ENCODE measurements at places on chromosomes 2 and 18. TPM values are rescaled to one million over a fixed set of nuclear protein-coding genes. Genes with fewer than 3 reads are reported as not detected.

The LIPT1 gene
- 6.6 TPM for total RNA-seq

The ENOSF1 gene
- 26.8 TPM for total RNA-seq

The SLC40A1 gene
- 30.3 TPM for total RNA-seq

GRCh38 chr2:207762146-207762545 lies 7.6 kb downstream of the FZD5 start:
- DNase-seq = no peak

DNA sequence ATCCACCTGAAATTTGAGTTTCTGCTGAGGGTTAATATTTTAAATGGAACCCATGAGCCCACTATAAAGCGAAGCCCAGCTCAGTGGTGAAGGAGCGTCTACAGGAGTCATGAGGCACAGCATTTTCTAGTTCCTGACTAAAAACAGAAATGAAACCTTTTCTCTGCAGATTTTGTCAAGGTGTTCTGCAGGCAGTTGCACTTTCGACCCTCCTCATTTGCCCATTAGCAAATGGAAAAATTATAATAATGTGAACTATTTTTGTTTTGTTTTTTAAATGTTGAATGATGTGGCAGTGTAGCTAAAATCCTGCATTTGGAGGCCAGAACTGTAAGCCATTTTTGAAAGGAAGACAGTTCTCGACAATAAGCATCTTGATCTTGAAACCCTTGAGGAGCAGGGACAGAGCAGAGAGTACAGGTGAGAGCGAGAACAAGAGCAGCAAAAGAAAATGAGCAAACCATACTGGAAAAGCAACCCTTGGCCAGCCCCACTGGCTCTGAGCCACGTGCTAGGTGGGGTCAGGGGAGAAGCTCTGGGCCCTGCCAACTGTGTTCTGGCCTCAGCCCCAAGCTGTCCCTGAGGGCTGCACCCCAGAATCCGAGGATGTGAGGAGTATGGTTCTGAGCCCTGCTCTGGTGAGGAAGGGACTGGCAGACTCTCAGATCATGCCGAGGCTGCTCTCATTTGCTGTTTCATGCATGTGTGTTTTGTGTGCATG lies 26.4 kb upstream of the COPS8 start:
- no peak for DNase-seq
